ENCODE measurements at places on chromosomes 5 and 9. TPM values are rescaled to one million over a fixed set of nuclear protein-coding genes. Genes with fewer than 3 reads are reported as not detected.
A peak's percentile ranks its signal among the peaks of the same experiment; 100 is the strongest.

Gene GZMA
- polyA plus RNA-seq = 0.43 TPM

Gene DBH
- 0.94 TPM for polyA plus RNA-seq

- no peak for DNase-seq
These were observed 205.6 kb downstream of the GADD45G start for GRCh38 chr9:89810431-89810830.

DNA sequence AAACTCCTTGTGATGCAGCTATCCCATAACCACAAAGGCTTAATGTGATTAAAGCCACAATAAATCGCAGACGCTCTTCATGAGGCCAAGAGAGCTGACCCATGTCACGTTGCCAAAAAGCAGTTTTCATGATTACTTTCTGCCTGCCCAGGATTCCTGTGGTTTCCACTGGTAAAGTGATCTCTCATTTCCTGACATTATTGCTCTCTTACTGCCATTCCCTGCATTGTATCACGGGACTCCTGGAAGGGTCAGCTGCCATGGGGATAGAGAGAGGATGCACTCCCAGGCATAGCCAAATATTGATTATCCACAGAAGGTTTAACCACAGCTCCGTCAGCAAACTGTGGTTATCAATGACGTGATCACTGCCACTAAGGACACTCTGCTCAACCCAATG lies 103.8 kb upstream of the SLC1A3 start:
- DNase-seq = peak; percentile 8

DNA sequence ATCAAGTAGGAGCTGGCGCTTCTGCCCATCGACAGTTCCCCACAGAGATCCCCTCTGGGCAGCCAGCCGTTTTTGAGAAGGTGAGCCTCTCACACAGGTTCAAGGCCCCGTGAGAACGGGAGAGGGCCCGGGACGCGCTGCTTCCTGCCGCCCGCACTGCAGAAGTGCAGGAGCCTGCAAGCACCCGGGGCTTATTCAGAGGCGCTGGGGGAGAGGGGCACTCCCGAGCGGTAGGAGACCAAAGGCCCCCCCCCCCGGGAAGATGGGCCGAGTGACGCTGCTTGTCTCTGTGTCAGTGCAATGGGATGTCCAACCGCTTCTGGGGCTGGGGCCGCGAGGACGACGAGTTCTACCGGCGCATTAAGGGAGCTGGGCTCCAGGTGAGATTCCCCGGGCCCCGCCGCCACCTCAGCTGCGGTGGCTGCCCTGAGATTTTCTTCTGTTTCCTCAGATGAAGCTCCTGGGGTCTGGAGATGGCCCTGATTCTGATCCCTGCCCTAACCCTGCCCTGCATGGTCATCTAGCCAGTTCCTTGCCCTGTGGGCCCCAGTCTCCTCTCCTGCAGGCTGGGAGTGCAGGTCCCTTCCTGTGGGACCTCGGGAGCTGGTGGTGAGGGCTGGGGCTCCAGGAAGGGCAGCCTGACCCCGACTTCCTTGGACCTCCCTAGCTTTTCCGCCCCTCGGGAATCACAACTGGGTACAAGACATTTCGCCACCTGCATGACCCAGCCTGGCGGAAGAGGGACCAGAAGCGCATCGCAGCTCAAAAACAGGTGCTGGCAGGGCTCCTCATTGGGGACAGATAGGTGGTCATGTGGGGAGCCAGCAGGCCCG lies 8.5 kb downstream of the B4GALT7 start:
- no peak for DNase-seq

DNA sequence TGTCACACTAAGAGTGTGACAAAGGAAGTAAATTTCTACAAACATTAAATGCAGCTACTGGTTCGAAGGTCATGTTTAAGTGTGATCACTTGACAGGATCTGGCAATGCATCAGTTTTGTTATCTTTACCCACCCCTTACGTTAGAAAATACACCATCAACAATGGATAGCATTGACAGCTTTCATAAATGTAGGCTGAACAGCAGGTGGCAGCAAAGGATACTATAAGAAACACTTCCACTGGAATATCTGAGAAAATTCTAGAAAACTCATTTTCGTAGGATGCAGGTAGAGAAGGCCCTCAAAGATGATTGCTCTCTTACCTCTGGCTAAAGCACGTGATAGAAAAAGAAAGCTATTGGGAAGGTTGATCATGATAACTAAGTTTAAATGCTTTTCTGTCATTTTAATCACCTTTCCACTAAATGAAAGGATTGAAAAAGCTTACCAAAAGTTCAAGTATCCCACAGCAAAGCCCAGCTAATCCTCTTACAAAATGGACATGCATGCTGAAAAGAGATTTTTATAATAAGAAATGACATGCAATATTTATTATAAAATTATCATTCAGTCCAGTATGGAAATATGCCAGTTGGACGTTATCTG lies 292.5 kb downstream of the PARP8 start:
- no peak for DNase-seq

DNA sequence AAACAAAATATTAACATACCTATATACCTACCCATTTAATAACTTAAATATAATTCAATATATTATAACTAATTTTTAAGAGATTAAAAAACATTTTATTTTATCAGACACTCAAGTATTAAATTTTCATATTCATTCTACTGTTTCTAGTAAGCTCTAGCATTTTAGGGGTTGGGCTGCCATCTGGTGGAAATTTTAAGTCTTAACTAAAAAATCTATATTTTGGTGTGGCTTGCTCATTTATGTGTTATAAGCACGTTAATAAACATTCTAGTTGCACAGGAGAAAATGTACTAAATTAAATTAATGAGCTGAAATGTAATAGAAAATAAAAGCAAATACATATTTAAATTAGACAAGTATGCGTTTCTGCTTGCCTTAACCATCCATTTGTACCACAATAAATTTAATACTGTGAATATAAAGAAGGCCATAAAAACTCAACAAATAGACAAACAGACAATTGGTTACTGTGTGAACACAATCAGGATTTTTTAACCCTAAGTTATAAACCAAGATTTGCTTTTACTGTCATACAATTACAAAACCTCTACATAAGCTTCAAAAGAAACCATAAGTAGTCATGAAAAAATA lies 1728.3 kb upstream of the CDH9 start:
- peak; percentile 42 for DNase-seq

DNA sequence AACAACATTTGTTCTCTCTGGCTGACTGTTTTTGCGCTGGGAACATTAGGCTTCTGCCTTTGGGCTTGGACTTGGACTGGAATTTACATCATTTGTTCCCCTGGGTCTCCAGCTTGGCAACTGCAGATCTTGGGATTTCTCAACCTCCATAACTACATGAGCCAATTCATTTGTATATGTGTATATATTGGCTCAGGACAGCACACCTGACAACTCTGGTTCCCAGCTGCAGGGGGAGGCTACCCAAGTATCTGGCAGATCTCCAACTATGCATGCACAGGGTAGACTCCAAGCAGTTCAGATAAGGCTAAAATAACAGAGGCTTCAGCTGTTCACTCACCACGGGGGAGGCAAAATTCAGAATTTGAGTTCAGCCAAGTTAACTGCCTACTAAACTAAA lies 31.6 kb upstream of the F2RL1 start:
- no peak for DNase-seq

GRCh38 chr9:35341585-35341984 lies 148.3 kb upstream of the RUSC2 start:
- no peak for DNase-seq

- no peak for DNase-seq
These were observed 337.8 kb downstream of the DEPDC1B start for GRCh38 chr5:60362158-60362557.

GRCh38 chr5:105506692-105507277 lies 1944.2 kb upstream of the NUDT12 start:
- DNase-seq = no peak

DNA sequence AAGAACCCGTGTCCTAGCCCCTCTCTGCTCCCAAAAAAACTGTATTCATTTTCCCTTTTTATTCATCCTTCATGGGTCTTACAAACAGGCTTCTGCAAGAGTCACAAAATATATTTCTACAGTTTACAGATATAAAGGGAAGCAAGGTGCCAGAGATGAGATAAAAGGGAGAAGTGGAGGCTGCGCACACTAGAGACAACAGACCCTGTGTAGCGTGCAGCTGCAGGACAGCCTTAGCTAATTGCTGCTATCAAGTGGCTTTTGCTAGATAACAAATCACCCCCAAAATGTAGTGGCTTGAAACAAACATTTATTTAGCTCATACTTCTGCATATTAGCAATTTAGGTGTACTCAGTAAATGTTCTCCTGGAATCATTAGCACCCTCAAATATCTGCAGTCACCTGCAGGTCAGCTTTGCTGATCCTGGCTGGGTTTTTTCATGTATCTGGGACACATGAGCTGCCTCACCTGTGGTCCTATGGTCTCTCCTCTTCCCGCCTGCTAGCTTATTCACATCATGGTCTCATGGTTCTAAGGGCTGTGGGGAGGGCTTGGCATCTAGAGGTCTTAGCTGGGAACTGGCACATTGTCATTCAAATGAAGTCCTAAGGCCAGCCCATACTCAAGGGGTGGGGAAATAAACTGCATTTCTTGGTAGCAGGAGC lies 29.4 kb downstream of the ARHGEF37 start:
- no peak for DNase-seq

GRCh38 chr9:98852460-98852734 lies 44.9 kb downstream of the GALNT12 start:
- no peak for DNase-seq

GRCh38 chr9:135906291-135907005 lies 898 bp downstream of the CAMSAP1 start:
- DNase-seq = peak; percentile 28

GRCh38 chr5:63286724-63287123 lies 675.5 kb downstream of the HTR1A start:
- DNase-seq = no peak

DNA sequence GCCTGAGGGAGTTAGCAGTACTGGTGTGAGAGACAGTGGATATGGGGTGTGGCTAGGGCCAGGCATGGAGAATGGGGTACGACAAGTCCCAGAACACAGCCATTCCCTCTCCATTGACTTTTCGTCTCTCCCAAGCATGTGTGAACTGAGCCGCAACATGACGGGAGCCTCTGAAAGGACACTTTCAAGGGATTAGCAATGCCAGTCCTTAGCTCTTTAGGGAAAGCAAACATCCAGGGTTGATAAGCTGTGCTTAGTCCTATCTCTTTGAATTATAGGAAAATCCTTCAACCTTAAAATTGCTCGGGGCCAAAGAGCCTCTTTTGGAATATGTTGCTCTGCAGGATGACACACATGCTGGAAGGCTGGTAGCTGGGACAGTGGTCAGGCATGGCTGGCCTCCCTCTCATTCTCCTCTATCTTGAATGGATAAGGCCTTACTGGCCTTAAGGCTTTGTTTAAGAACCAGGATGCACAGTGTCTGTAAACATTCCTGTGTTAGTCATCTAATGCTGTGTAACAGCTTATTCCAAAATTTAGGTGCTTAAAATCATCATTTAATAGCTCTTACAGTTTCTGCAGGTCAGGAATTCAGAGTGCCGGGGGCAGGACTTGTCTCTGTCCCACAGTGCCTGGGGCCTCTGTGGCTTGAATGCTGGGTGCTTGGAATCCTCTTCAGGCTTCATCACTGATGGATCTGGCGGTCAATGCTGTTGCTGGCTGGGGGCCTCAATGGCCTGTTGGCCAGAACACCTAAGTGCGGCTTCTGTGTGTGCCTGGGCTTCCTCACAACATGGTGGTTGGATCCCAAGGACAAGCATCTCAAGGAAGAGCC lies 95.3 kb downstream of the PTTG1 start:
- no peak for DNase-seq

DNA sequence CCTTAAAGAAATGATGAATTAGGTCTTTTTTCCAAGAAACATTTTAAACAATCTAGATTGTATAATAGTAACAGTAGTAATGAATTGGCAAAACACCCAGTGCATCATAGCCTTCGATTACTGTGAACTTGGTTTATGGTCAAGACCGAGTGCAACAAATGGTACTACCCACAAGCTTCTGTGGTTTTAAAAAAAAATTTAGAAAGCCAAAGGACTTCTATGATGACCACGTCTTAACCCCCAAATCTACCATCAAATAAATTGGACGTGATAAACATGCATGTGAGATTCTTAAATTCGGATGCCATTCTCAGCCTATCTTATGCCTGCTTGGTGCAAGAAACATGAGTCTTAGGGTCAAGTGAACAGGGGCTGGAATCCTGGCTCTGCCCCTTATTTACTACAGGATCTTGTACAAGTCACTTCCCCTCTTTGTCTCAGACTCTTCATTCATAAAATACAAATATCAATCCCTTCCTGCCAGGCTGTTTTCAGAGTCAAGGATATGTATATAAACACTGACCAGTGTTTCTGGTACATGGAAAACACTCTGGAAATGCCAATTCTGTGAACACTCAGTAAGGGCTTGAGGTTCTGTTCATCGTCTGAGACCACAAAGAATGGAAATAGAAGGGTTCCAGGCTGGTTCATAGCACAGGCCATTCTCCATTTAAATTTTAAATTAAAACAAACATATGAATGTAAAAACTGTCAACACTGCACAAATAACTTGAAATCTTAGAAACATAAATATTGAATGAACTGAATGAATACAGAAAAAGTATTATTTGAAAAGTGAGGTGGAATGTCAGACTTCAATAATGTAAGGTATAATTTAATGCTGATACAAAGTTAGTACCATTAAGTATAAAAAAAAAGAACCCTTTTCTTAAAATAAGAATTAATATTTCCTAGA lies 107.8 kb downstream of the NR6A1 start:
- no peak for DNase-seq

GRCh38 chr5:39794513-39795210 lies 369.9 kb upstream of the DAB2 start:
- DNase-seq = peak; percentile 27

DNA sequence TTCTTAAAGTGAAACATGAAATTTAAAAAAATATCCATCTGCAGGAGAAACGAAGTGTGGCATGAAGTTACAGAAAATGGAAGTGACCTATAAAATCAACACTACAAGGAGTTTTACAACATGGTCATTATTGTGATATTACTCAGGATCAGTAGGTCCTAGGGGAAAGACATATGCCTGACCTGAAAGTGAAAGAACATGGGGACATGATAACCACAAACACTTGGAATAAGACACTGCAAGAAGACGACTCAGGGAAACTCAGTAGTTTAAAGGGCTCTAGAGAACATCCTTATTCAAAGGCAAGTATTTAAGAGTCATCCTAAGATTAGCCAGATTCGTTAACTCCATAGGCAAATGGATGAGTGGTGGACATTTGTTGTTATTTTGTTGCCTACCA lies 19.9 kb upstream of the LPAR1 start:
- DNase-seq = no peak

GRCh38 chr5:5456858-5457257 lies 34.4 kb downstream of the ICE1 start:
- DNase-seq = no peak

DNA sequence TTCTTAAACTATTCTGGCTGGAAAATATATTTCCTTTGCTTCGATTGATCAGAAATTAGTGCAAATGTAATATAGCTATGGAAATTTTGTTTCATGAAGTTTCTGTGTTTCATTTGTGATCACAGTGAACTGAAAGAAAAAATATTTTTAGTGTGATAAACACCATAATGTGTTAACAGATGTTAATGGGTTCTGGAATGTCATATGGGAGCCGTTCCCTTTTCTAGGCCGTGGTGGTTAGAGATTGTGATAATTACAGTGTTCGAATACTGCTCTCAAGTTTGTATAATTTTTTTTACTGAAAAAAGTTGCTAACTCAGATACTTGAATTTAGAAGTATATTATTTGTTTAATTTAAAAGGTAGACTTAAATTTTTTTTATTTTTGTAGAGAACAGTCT lies 19.3 kb downstream of the GAPVD1 start:
- DNase-seq = no peak

GRCh38 chr5:138542180-138542955 lies 668 bp downstream of the ETF1 start:
- DNase-seq = peak; percentile 10
